ENCODE measurements at places on chromosomes 5 and 9. TPM values are rescaled to one million over a fixed set of nuclear protein-coding genes. Genes with fewer than 3 reads are reported as not detected.

The SH2D3C gene
- total RNA-seq, result under 0.01 TPM

The GLT6D1 gene
- not detected for total RNA-seq

The ACOT12 gene
- 0.74 TPM for total RNA-seq

The SLC34A1 gene
- total RNA-seq, result not detected

The PIP5K1B gene
- under 0.01 TPM for total RNA-seq

The HRH2 gene
- total RNA-seq, result not detected

The CTNND2 gene
- not detected for total RNA-seq

The PTPA gene
- total RNA-seq, result 129 TPM

The TMEFF1 gene
- total RNA-seq, result 0.57 TPM

The ESM1 gene
- total RNA-seq, result 0.57 TPM

The PCDHGA12 gene
- total RNA-seq, result 9.1 TPM

The TXNDC8 gene
- not detected for total RNA-seq

The SPINK6 gene
- 15.6 TPM for total RNA-seq

The TYRP1 gene
- total RNA-seq, result 1.7 TPM

All from smooth muscle cell of bladder (primary cell).